ENCODE measurements at places on chromosomes 11 and 22. TPM values are rescaled to one million over a fixed set of nuclear protein-coding genes. Genes with fewer than 3 reads are reported as not detected.

LDHAL6A gene
- 0.42 TPM for total RNA-seq

HBG2 gene
- not detected for total RNA-seq

PRODH gene
- total RNA-seq, result 0.23 TPM

ACR gene
- not detected for total RNA-seq

TUB gene
- total RNA-seq, result 0.36 TPM

CCDC88B gene
- total RNA-seq, result 73.0 TPM

C22orf42 gene
- total RNA-seq, result not detected

SCGB2A2 gene
- total RNA-seq, result not detected

RDX gene
- total RNA-seq, result 22.4 TPM

BUD13 gene
- 23.1 TPM for total RNA-seq

CHRDL2 gene
- total RNA-seq, result not detected

OR51A4 gene
- total RNA-seq, result not detected

SLC22A12 gene
- total RNA-seq, result not detected

SMTNL1 gene
- not detected for total RNA-seq

SULT4A1 gene
- total RNA-seq, result not detected

TMEM86A gene
- 4.0 TPM for total RNA-seq

OLFML1 gene
- total RNA-seq, result not detected

PVALB gene
- not detected for total RNA-seq

PDE2A gene
- total RNA-seq, result 0.75 TPM

SLC17A6 gene
- not detected for total RNA-seq

OR51B5 gene
- total RNA-seq, result not detected

DENND6B gene
- 2.4 TPM for total RNA-seq
